ENCODE measurements at places on chromosomes 5 and 9. TPM values are rescaled to one million over a fixed set of nuclear protein-coding genes. Genes with fewer than 3 reads are reported as not detected.

The CDC25C gene
- total RNA-seq: 6.7 TPM

The ADRB2 gene
- total RNA-seq: 10.7 TPM

The GPR150 gene
- total RNA-seq: 0.13 TPM

The RLN1 gene
- 0.13 TPM for total RNA-seq

The WDR31 gene
- 0.38 TPM for total RNA-seq

The NME5 gene
- total RNA-seq: 1.9 TPM

The PCDHA7 gene
- total RNA-seq: 0.13 TPM

The PTGS1 gene
- 1.8 TPM for total RNA-seq

The LECT2 gene
- total RNA-seq: not detected

The N4BP3 gene
- total RNA-seq: 22.2 TPM

The SAXO1 gene
- total RNA-seq: not detected

The ADAMTS16 gene
- not detected for total RNA-seq

Data from dermis microvascular lymphatic vessel endothelial cell (primary cell).